ENCODE measurements at places on chromosomes 4 and X. TPM values are rescaled to one million over a fixed set of nuclear protein-coding genes. Genes with fewer than 3 reads are reported as not detected.

The CT45A2 gene
- total RNA-seq, result not detected

The PHOX2B gene
- total RNA-seq, result not detected

The REPS2 gene
- total RNA-seq, result 0.37 TPM

The MAP3K15 gene
- total RNA-seq, result 0.14 TPM

The WDR1 gene
- 727 TPM for total RNA-seq

The FGF2 gene
- 169 TPM for total RNA-seq

The OPRPN gene
- not detected for total RNA-seq

The PTPN13 gene
- total RNA-seq, result 46.9 TPM
